ENCODE measurements at places on chromosomes 6 and 20.
A peak's percentile ranks its signal among the peaks of the same experiment; 100 is the strongest.

DNA sequence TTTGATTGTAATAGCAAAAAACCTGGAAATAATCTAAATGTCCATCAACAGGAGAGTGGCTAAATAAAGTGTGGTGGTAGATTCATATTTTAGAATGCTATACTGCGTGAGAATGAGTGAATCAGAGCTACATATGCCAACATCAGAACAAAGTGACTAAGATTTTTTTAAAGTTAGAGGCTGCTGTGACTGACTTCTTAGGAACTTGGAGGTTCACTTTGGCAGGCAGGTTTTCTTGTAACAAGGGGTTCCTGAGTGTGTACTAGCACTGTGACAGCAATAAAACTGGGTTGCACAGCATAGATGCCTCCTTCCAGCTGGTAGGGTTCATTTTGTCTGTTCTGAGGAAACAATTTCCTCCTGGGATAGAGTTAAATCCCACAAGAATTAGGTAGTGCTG is 75.3 kb upstream of the ENPP5 start:
- no peak for DNase-seq

DNA sequence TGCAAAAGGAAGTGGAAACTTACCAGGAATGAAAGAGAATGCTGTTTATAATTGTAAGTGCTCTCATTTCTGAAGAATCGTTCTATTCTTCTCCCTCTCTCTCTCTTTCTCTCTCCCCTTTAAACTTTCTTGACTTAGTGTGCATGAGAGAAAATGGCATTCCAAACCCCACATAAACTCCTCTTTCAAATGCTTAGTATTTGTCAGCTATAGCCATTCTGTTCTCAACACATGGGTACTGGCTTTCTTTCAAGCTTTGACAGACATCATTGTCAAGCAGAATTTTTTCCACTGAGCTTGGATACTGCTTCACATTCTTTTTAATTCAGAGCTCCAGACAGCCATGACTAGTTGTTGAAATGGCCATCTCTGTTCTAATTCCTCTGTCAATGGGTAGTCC is 51.1 kb upstream of the PREP start:
- no peak for DNase-seq

GRCh38 chr6:128500749-128501600 is 19.4 kb downstream of the PTPRK start:
- no peak for DNase-seq

- DNase-seq = no peak
These were observed 140.9 kb downstream of the RNF144B start for GRCh38 chr6:18527836-18528743.

DNA sequence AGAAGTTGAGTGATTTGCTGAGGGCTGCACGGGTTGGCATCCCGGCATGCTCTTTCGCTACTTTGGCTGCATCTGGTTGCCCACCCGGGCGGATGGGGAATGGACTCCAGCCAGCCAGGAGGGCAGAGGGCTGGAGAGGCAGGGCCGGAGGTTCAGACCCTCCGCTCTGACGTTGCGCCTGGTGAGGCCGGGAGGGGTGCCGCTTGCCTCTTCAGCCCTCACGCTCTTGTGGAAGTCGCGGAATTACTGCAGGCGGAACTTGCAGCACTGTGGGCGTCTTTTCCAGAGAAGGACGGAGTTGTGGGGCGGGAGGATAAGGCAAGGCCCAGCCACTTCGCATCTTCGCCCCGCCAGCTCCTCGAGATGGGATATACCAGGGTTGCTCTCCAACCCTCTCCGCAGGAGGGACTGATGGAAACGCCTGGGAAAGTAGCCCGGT is 656 bp downstream of the RTEL1 start:
- DNase-seq = no peak

GRCh38 chr20:50412069-50412468 is 98.1 kb upstream of the PTPN1 start:
- DNase-seq = no peak

DNA sequence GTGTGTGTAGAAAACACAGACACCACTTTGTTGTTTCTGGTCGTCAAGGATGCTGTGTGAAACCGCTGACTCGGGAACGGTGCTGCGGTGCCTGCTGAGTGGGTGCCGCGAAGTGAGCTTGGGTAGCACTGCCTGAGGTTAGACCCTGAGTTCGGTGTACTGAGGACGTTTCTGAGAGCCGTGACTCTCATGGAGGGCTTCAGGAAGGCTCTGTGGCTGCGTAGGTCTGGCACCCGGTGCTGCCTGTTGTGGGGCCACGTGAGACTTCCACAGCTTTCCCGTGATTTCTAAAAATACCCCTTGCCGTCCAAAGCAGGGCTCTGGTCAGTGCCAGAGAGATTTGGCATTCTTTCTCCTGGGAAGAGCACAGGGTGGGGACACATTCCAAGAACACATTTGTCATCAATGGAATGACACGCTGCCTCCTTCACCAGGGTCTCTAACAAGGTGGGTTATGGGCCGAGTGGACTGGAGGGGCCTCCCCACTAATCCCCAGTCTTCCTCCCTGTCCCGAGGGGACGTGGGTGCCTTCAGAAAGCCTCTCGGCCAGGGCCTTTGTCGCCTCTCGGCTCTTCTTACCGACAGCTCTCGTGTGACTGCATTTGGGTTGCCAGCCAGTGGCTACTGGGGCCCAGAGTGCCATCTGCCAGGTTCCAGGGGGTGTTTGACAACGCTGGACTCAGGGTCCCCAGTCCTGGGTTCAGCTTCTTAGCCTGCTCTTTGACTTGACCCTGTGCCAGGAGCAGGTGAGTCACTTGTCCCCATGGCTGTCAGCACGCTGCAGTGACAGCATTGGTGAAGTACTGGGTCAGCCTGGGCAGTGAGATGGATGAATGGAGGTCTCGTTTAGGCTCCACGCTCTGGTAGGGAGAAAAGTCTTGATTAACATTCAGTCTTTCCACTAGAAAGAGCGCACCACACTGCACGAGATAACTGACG is 62.2 kb downstream of the SYNJ2 start:
- DNase-seq = no peak

GRCh38 chr6:24149296-24149695 is 23.3 kb downstream of the NRSN1 start:
- no peak for DNase-seq

GRCh38 chr6:124539096-124539495 is 423.1 kb upstream of the RNF217 start:
- DNase-seq = no peak

DNA sequence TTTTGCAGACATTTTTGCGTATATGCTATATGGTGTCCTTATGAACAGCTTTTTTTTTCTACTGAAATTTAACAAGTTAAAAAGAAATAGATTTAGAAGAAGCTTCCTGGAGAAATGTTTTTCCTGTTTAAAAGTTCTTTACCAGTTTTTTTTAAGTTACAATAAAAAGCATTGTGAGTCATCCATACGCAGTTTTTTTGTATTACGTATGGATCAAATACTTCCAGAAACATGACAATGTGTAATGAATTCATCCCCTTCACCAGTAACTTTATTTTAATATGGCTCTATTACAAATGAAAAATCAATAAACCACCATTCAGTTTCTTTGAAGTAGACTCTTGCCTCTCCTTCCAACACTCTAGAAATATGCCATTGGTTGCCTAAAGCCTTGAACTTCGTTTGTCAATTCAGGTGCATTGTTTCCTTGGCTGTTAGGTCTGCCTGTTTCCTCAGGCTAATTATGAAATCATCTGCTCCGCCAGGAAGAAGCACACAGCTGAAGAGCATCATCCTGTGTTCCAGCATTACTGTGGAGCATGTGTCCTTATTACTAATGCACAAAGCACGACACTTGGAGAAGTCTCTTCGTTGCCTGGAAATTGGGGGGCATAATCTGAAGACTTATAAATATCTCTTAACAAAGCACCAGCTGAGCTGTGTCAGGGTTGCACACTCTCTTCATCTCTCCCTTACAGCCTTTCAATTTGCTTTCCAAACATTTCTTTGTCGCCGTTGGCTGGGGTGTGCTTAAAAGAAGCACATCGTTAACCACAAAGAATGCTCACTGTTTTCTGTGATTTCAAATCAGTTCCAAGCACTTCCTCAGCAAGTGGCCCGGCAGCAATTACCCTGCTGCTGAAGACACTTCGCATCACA is 9.6 kb downstream of the MOXD1 start:
- DNase-seq = no peak

- no peak for DNase-seq
These were observed 653.1 kb downstream of the TBC1D32 start for GRCh38 chr6:120681204-120681603.

DNA sequence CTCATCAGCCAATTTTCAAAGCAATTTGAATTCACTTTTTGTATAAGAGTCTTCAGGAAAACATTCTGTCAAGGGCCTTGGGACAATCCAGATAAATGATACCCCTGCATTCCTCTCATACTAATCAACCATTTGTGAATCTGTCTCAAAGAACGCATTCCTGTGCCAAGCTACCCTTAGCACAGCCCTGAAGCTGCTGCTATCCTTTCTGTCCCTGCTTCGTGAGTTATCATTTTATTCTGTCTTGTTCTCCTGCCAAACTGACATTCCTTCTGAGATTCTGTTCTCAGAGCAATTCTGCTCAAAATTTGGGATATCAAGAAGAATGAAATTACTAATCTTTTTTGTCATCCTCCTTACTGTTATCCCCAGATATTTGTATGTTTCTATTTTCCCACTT is 213.9 kb upstream of the STXBP5 start:
- no peak for DNase-seq

GRCh38 chr6:2820415-2820814 is 21.2 kb downstream of the SERPINB1 start:
- DNase-seq = no peak

GRCh38 chr20:437787-438486 is 24.4 kb downstream of the TBC1D20 start:
- no peak for DNase-seq

DNA sequence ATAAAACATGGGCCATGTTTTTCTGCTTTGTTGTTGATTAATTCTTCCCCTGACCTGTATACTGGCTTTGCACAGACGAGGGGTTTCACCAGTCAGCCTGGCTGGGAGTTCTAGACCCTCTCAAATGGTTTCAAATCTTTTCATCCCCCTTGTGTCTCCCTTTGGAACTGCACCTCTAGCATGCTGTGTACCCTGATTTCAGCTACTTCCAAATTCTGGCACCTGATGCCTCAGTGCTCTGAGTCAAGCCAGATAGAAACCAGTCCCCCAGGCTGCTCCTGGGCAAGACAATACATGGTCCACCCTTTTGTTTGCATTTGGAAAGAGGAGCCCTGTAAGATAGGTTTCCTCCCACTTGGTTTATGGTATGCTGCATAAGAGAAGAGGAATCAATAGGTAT is 290.2 kb downstream of the BTBD3 start:
- DNase-seq = no peak

GRCh38 chr6:36028877-36029324 is 1.3 kb downstream of the MAPK14 start:
- peak; percentile 71 for DNase-seq

DNA sequence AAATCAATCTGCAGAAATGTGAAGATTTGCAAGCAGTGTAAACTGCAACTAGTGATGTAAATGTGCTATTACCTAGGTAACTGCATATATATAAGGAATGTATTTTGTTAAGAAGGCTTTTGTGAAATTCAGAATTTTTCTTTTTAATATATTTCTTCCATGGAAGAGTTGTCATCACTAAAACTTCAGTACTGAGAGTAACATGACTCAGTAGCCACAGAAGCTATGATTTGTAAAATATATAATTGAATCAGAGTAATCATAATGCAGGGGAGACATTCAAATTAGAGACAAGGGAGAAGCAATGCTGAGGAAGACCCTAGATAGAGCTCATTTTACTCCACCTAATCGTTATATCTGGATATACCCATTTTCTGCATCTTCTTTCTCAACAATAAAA is 141.7 kb downstream of the ADGRG6 start:
- DNase-seq = no peak

GRCh38 chr20:62603021-62603906 is 39.0 kb upstream of the SLCO4A1 start:
- DNase-seq = peak; percentile 28

DNA sequence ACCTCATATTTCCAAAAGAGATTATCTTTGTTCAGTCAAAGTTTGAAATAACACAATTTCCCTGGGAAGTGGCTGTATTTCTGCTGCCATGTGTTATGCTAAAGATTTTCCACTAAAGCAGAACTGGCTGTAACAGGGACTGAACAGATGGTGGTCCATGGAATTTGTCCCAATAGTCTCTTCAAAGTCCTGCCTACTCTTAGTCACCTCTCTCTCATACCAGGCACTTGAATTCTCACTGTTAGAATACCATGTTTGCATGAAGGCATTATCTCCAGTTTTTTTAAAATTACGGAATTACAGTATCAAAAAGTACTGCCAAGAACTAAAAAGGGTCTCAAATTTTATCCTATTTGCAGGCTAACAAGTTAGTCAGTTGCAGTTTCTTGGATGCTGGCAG is 105.0 kb upstream of the HDDC2 start:
- DNase-seq = no peak

- no peak for DNase-seq
These were observed 10.6 kb downstream of the PRR18 start for GRCh38 chr6:166297606-166298005.

DNA sequence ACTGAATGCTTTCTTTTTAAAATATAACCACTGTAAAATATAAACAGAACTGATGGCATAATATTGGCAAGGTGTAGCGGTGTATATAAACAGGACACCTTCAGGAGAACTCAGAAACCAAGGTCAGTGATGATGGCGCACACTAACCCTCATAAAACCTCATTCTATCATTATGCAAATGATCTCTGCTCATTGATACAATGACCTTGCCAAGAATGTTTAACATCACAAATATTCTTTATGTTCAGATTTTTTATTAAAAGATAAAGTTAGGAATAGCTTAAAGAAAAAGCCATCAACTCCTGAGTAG is 48.6 kb upstream of the DST start:
- DNase-seq = no peak

DNA sequence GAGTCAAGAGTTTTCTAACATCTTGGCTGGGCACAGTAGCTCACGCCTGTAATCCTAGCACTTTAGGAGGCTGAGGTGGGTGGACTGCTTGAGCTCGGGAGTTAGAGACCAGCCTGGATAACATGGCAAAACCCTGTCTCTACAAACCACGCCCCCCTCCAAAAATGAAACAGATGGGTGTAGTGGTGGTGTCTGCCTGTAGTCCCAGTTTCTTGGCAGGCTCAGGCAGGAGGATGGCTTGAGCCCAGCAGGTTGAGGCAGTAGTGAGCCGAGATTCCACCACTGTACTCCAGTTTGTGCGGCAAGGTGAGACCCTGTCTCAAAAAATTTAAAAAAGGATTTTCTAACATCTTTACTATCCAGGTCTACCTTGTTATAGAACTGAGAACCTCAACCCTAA is 22.0 kb downstream of the FAM8A1 start:
- DNase-seq = no peak

GRCh38 chr6:13965582-13966127 is 40.9 kb downstream of the RNF182 start:
- no peak for DNase-seq

GRCh38 chr6:138673346-138674014 is 100.1 kb upstream of the CCDC28A start:
- no peak for DNase-seq

GRCh38 chr6:37021356-37022129 is 16.1 kb downstream of the FGD2 start:
- DNase-seq = peak; percentile 85
